Right lung (tissue), 10 donors: ENCODE measurements at places on chromosomes 2 and 18. TPM values are rescaled to one million over a fixed set of nuclear protein-coding genes. Genes with fewer than 3 reads are reported as not detected.

The CTAGE1 gene
- polyA plus RNA-seq: 0.08 TPM

- DNase-seq: peak; percentile 88
Measured at GRCh38 chr2:16664052-16664731, 1.4 kb downstream of the CYRIA start.

The ACTG2 gene
- polyA plus RNA-seq: 65.1 TPM

- DNase-seq: no peak
Measured at GRCh38 chr2:175842996-175843395, 159.1 kb downstream of the LNPK start.

- DNase-seq: no peak
Measured at GRCh38 chr2:241952816-241953215, 83.3 kb downstream of the RTP5 start.

GRCh38 chr2:226159875-226160479 is 639.6 kb downstream of the IRS1 start:
- DNase-seq: no peak

The ZNF892 gene
- polyA plus RNA-seq: 4.1 TPM

- no peak for DNase-seq
Measured at GRCh38 chr2:42009657-42010580, 37.9 kb upstream of the PKDCC start.

- DNase-seq: no peak
Measured at GRCh38 chr2:118493213-118493612, 354.2 kb downstream of the EN1 start.

DNA sequence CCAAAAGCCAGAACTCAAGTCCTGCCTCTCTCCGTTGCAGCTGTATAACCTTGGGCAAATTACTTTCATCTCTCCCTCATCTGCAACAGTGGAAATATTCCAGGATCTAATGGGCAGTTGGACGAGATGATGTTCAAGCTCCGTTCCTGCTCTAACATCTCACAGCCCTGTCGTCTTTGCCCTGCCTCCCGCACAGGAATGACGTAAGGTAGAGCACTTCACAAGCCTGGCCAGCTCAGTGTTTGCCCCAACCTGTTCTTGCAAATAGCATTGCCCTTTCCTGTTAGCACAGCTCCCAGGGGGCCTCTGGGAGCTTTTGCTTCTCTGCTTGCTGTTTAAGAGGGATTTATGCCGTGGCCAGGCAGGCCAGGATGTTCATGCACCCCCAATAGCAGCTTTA is 107.9 kb downstream of the KLHL29 start:
- DNase-seq: no peak

DNA sequence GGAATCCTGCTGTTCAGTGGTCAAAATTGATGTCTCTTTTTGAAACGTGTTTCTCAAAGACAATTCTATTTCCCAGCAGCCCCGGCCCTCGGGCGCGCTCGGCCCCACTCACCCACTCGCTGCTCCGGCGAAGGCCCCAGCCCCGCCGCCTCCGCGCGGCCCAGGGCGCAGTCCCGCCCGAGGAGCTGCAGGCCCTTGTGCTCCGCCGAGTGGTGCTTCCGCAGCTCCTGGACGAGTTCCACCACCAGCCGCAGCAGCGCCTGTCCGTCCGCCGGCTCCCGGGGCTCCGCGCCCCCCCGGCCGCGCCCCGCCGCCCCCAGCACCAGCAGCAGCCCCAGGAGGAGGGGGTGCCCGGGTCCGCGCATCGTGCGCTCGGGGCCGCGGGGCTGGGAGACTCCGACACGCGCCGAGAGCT is 413 bp downstream of the ALKAL2 start:
- peak; percentile 55 for DNase-seq

The CREG2 gene
- polyA plus RNA-seq: 0.34 TPM
